ENCODE measurements at places on chromosomes 3 and 15.

DNA sequence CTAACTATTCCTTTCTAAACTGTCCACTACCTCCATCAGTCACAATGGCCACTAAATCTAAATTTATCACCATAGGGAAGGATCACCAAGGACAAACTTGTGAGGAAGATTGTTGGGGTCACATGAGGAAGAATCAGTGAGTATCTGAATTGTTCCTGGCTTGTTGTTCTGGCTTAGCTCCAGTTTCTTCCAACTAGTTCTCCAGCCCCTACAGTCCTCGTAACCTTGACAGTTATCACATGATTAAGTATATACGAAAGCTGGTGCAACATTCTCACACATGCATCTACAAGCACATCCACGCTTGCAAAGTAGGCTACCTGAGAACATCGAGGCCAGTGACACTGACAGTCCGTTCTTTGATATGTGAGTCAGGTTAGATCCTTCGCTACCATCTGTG is 46.0 kb downstream of the RUBCN start:
- DNase-seq = no peak

DNA sequence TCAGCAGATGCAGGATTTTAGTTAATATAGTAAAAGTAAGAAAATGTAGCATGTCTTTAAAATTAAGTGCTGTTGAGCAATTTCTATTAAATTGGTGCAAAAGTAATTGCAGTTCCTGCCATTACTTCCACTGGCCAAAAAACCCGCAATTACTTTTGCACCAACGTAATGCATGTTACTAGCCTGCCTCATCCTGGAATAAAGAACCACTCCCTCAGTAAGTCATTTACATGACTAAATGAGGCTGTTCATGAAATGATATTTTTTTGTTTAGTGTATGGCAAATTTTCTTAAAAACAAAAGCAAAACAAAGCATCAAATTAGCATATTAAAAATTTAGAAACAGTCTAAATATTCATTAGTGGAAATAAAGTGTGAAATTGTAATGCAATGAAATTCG is 180.4 kb downstream of the DIPK2A start:
- no peak for DNase-seq

DNA sequence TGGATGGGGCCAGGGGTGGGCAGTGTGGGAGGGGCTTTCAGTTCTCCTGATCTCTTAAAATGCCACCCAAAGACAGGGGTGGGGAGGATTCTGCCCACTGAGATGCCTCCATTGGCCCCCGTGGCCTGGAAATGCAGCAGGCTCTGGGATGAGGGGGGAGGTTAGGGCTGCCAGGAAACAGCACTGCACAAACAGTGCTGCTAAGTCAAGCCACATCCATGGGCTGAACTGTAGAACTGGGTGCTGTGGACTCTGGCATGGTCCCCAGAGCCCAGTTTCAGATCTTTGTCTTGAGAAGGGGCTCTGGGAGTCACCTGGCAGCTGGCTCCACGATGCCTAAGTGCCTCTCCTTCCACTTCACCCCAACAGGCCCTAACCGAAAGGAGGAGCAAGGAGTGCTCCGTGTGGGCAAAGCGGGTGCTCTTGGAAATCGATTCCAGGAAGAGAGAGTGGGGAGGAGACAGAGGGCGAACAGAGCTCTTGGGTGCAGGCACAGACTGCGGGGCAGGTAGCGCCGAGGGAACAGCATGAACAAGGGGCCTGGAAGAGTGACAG is 7.8 kb downstream of the PLA2G4E start:
- no peak for DNase-seq

DNA sequence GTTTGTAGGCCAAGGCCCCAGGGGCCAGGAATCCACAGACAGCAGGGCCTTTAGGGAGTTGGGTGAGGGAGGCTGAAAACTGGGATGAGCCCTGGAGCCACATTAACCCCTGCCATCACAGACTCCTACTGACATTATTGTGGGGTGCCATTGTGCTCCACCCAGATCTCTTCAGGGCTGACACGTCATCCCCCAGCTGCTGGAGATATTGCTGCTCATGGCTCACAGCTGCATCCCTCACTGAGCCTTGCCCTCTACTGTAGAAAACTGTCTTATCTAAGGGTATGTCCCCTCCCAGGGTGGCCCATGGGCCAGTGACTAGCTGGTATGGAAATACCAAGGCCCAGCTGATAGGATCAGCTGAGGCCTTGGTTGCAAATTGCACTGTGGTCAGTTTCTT is 87.3 kb upstream of the PRR23C start:
- no peak for DNase-seq

DNA sequence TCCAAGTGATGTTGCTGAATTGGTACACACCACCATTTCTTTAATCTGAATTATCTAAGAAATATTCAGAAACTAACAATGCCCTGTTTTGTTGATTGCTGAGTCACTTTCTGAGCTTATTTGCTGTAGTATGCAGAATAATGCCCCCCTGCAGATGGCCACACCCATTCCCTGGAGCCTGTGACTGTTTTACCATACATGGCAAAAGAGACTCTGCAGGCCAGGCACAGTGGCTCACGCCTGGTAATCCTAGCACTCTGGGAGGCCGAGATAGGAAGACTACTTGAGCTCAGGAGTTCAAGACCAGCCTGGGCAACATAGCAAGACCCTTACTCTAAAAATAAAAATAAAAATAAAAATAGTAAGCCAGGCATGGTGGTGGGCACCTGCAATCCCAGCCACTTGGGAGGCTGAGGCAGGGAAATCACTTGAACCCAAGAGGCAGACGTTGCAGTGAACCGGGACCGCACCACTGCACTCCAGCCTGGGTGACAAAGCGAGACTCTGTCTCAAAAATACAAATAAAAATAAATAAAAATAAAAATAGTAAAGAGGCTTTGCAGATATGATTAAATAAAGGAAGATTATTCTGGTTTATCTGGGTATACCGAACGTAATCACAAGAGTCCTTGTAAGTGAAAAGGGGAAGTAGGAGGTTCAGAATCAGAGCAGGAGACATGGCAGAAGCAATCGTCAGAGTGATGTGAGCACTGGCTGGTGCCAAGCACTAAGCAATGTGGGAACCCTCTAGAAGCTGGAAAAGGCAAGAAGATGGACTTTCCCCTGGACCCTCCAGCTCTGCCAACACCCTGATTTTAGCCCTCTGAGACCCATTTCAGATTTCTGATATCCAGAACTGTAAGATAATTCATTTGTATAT is 19.0 kb downstream of the PCYT1A start:
- no peak for DNase-seq

- DNase-seq = no peak
Observed at GRCh38 chr3:72580900-72581299, 267.3 kb downstream of the SHQ1 start.

DNA sequence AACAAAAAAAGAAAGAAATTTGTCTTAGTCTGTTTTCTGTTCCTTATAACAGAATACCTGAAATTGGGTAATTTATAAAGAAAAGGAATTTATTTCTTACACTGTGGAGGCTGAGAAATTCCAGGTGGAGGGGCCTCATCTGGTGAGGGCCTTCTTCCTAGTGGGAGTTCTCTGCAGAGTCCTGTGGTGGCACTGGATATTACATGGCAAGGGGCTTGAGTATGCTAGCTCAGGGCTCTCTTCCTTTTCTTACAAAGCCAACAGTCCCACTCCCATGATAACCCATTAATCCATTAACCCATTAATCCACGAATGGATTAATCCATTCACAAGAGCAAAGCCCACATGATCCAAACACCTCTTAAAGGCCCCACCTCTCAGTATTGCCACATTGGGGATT is 2.9 kb upstream of the SATB1 start:
- no peak for DNase-seq

GRCh38 chr3:81788044-81788443 is 26.6 kb upstream of the GBE1 start:
- no peak for DNase-seq

DNA sequence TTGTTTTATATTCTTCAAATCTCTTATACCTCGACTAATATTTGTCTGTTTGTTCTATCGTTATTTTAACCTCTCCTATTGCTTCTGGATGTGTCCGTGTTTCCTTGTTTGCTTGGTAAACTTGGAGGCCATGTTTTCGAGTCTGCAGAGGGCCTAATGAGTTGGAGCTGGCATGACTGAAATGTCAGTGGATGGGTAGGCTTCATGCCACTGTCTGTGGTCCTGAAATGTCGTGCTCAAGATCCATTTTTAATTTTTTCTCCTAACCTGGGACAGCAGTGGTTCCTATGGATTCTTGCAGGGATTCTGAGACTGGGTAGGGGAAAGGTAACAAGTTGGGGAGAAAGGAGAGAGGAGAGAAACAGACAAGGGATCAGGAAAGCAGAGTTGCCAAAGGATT is 18.8 kb upstream of the GASK1A start:
- DNase-seq = no peak

GRCh38 chr15:82093774-82094211 is 48.0 kb upstream of the MEX3B start:
- no peak for DNase-seq

DNA sequence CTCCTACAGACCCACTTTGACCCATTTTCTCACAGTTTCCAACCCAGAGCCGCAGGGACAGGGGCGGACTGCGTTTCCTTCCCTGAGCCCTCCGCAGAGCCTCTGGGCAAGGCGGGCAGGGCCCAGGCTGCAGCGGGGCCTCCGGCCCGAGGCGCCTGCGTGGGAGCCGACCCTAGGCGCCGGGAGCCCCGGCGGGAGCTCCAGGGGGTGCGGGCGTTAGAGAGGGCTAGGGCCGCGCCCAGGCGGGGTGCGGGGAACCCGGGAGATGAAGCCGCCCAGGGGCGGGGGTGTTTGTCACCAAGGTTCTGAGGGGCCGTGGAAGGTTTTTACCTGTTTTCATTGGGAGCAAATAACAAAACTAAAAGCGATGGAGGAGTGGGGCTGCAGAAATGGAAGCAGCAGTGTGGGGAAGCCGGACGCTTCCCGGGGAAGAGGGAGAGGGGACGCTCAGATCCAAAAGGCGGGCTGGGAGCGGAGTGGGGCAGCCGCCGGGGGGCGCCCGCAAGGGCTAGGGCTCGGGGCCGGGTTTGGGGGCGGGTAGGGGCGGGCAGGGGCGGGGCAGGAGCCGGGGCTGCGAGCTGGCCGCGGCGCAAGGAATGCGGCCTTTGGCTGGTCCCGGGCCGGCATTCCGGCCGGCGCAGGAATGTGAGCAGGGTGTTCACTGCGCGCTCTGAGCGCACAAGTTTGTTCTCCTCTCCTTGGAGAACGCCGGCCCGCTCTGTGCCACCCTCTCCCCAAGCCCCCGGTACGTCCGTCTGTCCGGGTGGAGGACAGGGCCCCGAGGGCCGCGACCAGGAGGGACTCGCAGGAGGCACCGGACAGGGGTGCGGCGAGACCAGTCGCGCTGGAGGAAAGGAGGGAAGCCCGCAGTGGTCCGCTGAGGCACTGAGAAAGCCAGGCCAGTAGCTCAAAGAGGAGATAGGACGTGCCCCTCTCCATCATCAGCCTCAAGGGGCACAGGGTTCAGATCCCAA is 61.1 kb downstream of the AMOTL2 start:
- peak; percentile 82 for DNase-seq

DNA sequence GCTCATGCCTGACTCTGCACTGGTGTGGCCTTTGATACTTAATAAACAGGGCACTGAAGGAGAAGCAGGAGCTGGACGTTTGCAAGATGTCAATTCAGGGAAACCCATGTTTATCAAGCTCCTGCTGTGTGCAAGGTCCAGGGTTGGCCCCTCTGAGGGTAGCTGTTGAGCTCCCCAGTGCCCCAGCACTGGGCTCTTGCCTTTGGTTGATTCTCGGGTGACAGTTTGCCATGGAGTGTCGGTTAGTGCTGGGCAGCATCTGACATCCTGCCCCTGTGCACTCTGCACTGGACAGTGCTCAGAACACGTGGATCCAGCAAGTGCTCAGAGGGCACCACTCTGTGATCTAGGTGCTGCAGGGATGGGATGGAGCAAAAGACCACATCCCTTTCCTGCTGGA is 7.3 kb downstream of the HDAC11 start:
- DNase-seq = no peak

DNA sequence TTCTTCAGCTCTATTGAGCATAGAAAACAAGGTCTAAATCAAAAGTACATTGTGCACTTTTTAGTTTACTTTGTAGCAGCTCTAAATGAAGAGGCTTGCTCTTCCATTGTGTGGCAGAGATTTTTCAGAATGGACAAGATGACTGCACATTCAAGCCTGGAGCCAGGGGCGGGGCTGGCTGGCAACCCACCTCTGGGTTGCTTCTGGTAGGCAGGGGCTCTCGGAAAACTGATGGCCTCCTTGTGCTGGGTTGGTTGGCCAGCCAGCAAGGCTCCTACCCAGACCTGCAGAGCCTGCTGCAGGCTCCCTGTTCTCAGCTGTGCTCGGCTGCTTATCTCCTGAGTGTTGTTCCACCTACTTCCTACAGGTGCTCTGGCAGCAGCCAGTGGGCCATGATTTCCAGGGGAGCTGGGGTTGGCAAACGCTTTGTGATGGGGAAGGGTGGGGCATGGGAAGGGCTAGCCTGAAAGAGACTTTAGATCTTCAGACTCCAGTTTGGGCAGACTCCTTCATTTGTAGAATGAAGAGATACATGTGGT is 8.8 kb downstream of the BSN start:
- no peak for DNase-seq

- DNase-seq = no peak
Observed at GRCh38 chr3:167728176-167728575, 6.5 kb downstream of the PDCD10 start.

- DNase-seq = no peak
Observed at GRCh38 chr3:196624067-196624790, 15.3 kb upstream of the NRROS start.

DNA sequence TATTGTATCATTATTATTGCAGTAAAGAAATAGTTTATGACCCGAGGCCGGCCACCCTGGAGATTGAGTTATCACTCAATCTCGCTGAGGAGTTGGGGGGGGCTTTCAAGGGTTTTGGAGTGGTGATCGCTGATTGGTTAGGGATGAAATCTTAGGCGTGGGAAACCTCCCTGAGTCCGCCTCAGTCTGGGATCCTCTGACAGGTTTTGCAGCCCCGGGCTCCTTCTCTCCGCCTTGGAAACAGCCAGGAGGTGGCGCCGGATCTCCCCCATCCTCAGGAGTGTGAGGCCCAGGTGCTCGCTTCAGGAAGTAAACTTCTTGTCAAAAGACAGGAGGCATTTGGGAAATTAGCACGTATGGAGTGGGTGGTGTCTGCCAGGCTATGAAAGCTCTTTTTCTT is 41.1 kb upstream of the SEC61A1 start:
- DNase-seq = peak; percentile 60

- peak; percentile 87 for DNase-seq
Observed at GRCh38 chr3:49554633-49555265, 472 bp downstream of the BSN start.

- DNase-seq = peak; percentile 77
Observed at GRCh38 chr3:11530153-11530721, 113.5 kb downstream of the VGLL4 start.

- DNase-seq = peak; percentile 83
Observed at GRCh38 chr3:94115482-94115881, 52.6 kb downstream of the NSUN3 start.

GRCh38 chr3:157113832-157114505 is 46.0 kb downstream of the CCNL1 start:
- no peak for DNase-seq

- peak; percentile 72 for DNase-seq
Observed at GRCh38 chr15:39934397-39935071, 619 bp downstream of the EIF2AK4 start.

- no peak for DNase-seq
Observed at GRCh38 chr15:71379893-71380292, 264.6 kb downstream of the THSD4 start.

GRCh38 chr3:19173945-19174344 is 25.6 kb downstream of the KCNH8 start:
- no peak for DNase-seq

GRCh38 chr15:83205725-83206324 is 1.8 kb downstream of the HDGFL3 start:
- DNase-seq = peak; percentile 71

- no peak for DNase-seq
Observed at GRCh38 chr15:74624020-74624602, 8.5 kb downstream of the CLK3 start.

- DNase-seq = peak; percentile 85
Observed at GRCh38 chr3:33787328-33788009, 11.0 kb upstream of the PDCD6IP start.

Measured in eye (tissue), 1 donor.